Karpas-422 (cell line): ENCODE measurements at places on chromosomes 11 and 22.

GRCh38 chr11:77069969-77070582 lies 3.3 kb downstream of the CAPN5 start:
- no peak for DNase-seq

GRCh38 chr11:47350315-47350714 lies 2.2 kb downstream of the MYBPC3 start:
- no peak for DNase-seq

- DNase-seq: no peak
Observed at GRCh38 chr11:101553891-101554292, 29.9 kb downstream of the TRPC6 start.

DNA sequence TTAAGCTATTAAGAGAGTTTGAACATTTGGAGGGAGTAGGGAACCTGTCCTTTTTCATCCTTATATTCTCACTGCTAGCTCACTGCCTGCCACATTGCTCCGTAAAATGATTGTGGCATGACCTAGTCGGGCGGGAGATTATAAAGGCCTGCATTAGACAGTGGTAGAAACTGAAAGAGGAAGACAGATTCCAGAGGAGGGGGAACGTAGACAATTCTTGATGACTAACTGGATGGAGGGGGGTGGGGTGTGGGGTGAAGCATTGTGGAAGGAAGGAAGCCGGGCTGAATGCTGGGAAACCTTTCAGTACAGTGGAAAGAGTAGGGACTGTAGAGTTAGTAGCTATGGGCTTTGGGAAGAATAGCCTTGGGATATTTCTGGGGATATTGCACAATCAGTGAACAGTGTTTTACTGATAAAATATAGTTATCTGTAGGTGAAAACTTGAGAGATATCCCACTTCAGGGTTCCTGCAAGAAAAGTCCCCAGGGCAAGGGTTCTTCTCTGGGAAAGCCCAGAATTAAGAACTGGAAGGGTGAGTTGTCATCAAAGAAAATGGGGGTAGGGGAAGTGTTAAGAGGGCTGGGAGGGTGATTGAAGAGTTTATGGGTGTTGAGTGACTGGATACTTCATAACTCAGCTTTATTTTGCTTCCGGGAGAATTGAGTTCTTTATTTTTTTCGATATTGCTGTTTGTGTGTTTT lies 2.1 kb downstream of the MED15 start:
- DNase-seq: peak; percentile 83

GRCh38 chr11:11045156-11045930 lies 187.5 kb upstream of the ZBED5 start:
- no peak for DNase-seq

DNA sequence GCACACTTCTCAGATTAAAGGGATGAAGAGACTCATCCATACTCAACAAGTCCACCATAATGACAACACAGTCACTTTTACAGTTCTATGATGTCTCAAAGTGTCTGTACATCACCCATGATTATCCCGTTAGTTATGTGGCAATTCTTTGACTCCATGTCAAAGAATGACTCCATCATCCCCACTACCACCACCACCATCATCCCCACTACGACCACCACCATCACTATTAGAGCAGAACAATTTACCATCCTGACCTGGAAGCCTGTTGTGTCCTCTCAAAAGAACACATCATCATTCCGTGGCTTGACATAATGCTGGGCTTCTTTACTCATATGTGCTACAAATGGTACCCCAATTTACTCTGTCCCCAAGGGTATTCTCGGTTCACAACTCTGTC lies 13.7 kb downstream of the PRR5L start:
- DNase-seq: no peak

DNA sequence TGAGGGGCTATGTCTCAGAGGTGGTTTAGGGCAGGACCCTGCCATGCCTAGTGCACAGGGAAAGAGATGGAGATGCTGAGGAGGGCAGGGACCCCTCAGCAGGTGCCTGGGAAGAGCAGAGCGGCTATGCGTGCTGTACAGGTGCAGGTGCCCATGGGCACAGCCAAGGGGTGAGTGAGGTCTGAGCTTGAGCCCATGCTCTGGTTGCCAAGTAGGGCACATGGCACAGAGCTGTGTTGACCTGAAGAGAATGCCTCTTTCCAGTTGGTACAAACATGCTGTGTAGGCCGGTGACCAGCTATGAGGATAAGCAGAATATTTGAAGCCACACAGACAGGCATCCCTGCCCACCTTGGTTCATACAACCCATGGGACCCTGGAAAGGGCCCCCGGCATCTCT lies 65.8 kb upstream of the NECTIN1 start:
- DNase-seq: no peak

DNA sequence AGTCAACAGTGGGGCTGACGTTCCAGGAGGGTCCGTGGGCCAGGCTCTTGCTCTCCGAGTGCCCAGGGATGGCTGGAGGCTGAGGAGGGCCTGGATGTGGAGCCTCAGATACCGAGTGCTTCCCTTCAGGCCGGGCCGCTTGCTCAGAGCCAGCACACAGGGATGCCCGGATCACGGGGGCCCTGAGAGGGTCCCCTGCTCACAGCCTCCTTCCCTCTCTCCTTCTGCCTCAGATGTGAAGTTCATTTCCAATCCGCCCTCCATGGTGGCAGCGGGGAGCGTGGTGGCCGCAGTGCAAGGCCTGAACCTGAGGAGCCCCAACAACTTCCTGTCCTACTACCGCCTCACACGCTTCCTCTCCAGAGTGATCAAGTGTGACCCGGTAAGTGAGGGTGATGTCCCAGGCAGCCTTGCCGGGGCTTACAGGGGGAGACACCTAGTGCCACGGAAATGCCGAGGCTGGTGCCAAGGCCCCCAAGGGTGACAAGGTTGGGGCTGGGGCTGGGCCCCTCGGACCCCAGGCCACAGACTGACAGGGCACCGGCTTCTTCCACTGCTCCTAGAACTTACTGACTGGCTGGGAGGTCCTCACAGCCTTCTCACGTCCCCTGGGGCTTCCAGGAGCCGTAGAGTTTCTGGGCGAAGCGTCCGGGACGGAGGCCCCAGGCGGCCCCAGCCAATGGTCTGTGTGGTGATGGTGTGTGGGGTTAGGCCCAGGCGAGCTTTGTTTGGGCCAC lies 7.0 kb downstream of the CCND1 start:
- DNase-seq: peak; percentile 47

DNA sequence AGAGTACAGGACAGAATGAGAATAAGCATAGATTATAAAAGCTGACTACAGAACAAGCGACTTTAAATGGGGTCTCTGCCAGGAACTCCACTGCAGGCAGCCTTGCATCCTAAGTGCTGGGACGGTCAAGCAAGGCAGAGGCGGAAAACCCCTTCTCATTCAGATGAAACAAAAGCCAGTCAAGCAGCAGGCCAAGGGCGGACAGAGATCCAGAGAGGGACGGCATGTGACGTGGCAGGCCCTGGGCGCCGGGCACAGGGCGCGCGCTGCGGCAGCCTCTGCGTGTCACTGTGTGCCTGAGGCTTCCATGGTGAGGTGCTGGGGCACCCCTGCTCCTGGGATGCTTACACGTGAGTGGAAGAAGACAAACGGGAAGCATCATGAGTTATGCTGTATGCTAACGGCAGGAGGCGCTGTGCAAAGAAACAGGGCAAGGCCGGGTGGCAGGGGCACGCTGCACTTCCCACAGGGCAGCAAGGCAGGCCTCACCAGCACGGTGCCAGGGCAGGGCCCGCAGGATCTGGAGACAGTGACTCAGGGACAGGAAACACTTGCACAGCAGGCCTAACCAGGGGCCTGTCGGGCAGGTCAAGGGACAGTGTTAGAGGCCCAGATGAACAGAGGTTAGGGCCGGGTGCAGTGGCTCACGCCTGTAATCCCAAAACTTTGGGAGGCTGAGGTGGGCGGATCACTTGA lies 6.2 kb downstream of the TOLLIP start:
- DNase-seq: no peak

DNA sequence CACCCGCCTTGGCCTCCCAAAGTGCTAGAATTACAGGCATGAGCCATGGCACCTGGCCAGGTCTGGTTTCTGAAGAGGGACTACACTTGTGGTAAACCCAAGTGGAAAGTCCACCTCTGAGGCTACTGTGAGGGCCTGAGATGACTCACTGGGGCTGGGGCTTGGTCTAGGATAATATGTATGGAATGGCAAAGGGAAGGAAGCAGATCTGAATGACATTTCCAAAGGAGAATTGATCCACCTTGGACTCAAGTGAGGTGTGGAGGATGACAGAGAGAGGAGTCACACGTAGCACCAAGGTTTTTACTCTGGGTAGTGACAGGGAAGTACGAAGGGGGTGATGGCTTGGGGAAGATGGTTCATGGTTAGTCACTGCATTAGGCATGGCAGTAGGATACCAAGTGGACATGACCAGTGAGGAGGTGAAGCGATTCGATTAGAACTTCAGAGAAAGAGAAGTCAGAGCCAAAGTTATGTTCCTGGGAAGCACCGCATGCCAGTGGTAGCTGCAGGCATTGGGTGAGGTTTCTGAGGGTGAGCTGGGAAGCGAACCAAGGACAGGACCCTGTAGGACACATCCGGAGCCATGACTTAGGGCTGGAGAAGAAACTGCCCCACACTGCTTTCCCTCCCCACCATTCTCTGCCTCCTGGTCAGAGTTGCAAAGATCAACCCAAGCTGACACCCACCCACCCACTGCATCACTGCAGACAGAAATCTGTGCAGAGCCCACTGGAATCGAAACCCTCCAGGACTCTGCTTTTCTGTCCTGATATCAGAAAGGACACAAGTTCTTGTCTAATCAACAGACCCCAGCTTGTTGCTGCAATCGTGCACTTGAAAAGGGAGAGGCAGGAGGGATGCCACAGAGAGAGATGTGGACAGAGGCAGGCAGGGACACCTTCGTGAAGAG lies 13.0 kb upstream of the BCL9L start:
- DNase-seq: no peak

- no peak for DNase-seq
Observed at GRCh38 chr11:123585206-123585605, 69.2 kb downstream of the SCN3B start.

- DNase-seq: no peak
Observed at GRCh38 chr11:2267851-2268728, 2.3 kb downstream of the ASCL2 start.

GRCh38 chr11:22555881-22556280 lies 69.7 kb downstream of the FANCF start:
- DNase-seq: no peak

- no peak for DNase-seq
Observed at GRCh38 chr11:68503792-68504191, 43.2 kb downstream of the PPP6R3 start.
